ENCODE measurements at places on chromosomes 4 and X.
A peak's percentile ranks its signal among the peaks of the same experiment; 100 is the strongest.

GRCh38 chr4:62871078-62871477, 1538.2 kb downstream of the TECRL start:
- no peak for DNase-seq

DNA sequence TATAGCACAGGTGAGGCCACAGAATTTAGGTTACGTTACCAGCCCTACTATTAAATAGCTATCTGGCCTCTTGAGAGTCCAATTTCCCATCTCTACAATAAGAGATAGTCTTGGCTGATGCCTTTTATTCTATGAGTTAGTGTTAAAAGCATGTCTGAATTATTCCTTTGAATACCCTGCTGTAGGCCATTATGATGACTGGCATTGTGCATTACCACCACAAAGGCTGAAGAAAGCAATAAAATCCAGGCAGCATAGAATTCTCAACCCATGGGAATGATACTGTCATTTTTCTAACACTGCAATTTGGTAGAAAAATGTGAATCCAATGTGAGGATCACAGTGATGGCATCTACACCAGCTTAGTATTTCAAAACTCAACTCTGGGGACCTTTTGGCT, 51.4 kb downstream of the OTC start:
- DNase-seq: no peak

DNA sequence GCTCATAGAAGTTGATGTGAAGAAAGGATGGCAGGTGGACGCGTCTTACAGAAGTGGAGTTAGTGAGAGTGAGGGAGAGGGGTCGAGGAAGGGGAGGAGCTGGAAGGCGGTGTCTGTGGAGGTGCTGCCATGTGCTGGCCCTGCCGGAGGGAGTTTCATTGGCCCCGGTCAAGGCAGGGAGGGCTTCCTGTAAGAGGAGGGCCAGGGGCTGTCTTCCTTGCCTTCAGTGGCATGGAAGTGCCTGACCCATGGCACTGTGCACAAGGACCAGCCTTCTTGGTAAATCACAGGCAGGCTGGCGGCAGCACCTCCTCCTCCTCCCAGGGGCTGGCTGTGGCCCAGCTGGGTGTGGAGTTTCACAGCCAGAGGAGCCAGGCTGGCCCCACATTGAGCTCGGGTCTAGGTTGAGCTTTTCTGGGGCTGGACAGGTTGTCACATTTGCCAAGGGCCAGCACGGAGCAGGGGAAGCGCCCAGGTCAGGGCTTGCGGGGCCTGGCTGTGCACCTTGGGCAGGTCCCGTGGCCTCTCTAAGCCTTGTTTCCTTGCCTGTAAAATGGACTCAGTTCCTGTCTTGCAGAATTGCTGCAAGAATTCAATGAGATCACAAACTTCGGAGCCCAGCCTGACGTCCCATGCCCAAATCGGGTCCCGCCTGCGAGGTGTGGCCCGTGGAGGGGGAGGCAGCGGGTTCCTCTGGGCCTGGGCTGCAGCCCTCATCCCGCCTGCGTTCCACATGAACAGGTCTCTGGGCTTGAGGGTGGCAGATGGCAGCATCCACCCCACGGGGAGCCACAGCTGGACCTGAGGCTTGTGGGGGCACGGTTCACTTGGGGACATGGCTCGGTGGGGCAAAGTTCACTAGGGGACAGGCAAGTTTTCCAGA, 7.0 kb downstream of the HTRA3 start:
- DNase-seq: no peak

GRCh38 chrX:63503541-63503940, 152.4 kb upstream of the SPIN4 start:
- no peak for DNase-seq

GRCh38 chr4:30821859-30822612, 101.9 kb downstream of the PCDH7 start:
- DNase-seq: no peak

- DNase-seq: peak; percentile 25
Measured at GRCh38 chr4:24130637-24131036, 240.8 kb upstream of the PPARGC1A start.

DNA sequence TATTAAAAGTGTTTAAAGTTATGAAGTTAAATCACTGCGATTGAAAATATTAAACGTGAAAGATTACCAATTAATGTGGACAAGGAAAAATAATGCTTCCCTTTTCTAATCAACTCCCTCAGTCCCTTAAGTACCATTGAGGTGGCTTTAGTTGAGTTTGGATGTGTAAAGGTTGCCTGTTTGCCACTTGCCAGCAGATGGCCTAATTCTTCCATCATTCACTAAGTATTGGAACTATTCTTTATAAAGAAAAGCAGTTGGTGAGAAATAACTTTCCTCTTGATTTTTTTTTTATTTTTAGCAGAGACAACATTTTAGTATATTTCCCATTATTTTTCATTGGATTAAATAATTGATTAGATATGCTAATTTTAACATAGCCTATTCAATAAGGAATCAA, 295.9 kb upstream of the TACR3 start:
- DNase-seq: peak; percentile 25

GRCh38 chr4:173797296-173797695, 267.3 kb upstream of the HAND2 start:
- no peak for DNase-seq

GRCh38 chr4:152156442-152156841, 379.4 kb downstream of the FBXW7 start:
- DNase-seq: no peak

- no peak for DNase-seq
Measured at GRCh38 chr4:165461159-165461821, 82.5 kb downstream of the CPE start.

DNA sequence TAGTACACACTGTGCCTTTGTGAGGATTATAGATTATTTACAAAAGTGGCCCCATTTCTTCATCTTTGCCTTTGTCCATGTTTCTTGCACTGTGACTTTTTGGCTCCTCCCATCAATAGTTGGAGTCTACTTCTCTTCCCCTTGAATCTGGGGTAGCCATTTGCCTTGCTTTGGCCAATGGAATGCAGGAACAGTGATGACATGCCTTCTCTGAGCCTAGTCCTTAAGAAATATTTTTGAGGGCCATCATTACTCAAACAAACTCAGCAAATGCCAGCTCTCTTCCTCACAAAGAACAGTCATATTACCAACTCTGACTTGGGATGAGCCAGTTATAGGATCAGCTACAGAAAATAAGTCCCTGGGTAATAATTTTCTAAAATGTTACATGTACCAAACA, 189.6 kb downstream of the FRMPD4 start:
- no peak for DNase-seq

DNA sequence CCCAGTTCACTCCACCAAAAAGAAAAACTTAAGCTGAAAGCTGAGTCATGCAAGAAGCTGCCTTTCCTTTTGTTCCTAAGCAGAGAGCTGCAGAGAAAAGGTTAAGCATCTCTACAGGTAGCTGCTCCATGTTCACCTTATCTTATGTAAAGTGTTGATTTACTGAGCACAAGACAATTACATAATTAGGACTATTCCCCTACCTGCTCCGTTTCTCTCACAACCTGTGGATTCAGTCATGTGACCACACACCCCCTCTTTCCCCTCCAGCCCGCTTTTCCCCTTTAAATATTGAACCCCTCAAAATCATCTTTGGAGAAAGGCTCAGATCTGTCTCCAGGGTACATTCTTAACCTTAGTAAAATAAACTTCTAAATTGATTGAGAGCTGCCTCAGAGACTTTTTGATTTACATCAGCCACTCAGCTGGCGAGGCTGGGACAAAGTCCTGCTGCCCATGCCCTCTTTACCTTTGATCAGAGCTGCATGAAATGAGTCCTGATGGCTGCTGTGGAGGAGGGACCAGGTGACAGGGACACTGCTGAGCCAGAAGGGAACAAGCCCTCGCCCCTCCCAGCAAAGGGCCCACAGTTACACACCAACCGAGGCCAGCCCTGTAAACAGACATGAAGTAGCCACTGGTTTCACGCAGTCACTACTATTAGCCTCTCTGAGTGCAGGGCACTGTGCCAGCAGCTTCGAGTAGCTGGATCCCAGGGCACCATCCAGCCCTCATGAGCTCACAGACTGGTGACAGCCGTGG, 53.9 kb upstream of the C4orf50 start:
- no peak for DNase-seq

DNA sequence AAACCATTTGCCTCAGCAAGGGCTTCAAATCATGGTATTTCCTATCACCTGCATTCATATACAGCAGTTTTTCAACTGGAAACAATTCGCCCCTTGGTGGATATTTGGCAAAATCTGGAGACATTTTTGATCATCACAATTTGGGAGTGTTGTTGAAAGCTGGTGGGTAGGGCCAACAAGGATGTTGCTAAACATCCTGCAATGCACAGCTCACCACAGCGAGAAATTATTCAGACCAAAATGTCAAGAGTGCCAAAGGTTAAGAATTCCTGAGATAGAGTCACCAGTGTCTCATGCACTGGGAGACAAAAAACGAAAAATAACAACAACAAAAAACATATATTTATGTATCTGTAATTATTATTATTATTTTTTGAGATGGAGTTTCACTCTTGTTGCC, 435.2 kb upstream of the CTSO start:
- DNase-seq: no peak

GRCh38 chr4:71473541-71474240, 134.9 kb downstream of the SLC4A4 start:
- no peak for DNase-seq

DNA sequence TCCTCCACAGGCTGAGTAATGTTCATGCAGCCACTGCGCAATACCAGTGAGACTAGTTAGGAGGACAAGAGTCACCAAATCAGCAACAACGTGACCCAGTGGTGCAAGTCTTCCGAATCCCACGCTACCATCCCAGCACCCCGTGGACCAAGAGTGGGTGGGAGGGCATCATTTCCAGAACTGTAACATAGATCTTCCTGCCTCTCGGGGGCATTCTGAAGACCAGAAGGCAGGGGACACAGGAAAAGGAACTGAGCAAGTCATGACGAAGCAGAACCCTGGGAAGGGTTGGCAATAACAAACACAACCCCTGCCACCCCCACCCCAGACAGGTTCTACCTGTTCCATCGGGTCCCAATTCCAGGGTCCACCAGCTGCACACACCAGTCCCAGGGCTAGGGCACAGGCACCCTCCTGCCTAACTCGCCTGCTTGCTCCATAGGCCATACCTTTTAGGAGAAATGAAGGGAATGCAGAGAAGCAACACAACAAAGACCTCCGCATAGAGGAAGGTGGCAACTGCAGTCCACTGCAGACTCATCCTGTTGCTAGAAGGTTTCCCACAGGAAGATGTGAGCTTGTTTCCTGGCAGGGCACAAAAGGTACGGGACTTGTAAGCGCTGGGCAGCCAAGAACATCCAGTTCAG, 1.4 kb downstream of the BCAP31 start:
- DNase-seq: peak; percentile 53

DNA sequence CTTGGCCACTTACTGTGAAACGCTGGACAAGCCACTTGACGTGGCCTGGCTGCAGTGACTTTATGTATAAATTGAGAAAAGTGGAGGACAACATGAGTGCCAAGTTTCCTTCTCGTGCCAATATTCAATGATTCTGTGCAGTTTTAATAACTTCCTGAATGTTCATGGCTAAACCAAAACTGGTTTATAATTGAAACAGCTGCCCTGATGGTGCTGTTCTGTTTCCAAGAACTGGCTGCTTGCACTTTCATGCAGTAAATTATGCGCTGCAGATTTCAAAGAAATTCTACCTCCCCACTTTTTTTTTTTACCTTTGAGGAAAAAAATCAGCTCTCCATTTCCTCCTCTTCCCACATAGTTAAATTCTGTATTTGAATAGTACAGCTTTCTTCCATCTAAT, 205.2 kb upstream of the CASK start:
- DNase-seq: no peak

DNA sequence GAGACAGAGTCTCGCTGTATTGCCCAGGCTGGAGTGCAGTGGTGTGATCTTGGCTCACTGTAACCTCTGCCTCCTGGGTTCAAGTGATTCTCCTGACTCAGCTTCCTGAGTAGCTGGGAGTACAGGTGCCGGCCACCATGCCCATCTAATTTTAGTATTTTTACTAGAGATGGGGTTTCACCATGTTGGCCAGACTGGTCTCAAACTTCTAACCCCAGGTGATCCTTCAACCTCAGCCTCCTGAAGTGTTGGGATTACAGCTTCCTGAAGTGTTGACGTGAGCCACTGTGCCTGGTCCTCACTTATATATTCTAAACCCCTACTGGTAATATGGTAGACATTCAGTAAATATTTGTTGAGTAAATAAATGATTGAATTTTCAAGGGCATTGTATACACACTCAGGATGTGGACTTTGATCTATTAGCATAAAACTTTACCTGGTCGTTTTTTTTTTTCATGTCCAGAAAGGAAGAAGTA, 33.0 kb downstream of the MTHFD2L start:
- no peak for DNase-seq

DNA sequence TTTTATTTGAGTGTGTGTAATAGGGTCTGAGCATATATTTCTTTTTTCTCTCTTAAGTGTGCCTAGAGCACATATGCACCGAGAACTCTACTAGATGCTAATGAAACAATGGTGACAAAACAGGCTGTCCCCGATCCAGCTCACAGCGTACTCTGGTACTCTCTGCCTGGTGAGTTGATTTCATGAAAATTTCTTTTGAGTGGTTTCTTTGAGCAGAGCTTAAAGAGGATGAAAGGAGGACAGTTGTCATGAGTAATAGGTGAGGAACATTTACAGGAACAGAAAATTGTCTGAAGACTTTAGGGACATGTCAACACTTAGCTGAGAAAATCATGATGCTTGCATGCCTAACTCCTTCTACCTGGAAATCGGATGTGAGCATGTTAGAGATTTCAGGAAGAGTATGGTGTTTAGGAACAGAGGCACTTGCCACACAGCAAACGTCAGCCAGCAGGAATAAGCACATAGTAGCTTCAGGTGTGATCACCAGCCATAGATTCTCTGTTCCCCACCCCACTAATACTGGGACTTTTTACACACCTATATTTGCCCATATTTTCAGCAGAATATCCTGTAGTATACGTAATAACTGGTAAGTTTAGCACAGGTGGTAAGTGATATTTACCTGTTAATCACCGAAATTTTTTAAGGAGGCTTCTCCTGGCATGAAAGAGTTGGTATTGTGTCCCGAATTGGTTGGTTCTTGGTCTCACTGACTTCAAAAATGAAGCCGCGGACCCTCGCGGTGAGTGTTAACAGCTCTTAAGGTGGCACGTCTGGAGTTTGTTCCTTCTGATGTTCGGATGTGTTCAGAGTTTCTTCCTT, 111.1 kb downstream of the ZNF330 start:
- no peak for DNase-seq

DNA sequence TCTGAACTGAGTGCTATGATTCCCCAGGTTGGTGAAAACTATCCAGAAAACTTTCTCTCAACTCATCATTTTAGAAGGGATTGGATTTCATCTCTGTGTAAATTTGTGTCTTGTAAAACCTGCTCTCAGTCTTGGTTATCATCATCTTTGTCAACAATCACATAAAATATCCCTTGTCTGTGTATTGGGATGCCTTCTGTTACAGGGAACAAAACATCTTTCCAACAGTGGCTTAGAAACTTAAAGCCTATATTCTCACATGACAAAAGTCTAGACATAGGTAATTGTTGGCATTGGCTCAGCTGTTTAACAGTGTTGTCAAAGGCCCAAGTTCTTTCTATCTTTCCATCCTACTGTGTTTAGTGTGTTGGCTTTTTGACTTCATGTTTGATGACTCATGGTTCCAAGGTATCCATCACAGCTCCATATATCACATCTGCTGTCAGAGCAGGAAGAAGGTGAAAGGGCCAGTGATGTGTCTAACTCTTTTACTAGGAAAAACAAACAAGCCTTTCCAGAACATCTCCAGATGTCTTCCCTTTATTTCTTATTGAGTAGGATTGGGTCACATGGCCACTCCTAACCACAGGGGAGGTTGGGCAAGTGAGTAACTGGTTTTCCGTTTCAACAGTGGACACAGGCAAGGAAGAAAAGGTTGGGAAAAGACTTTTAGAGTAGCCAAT, 65.0 kb downstream of the PHEX start:
- no peak for DNase-seq

GRCh38 chr4:185902654-185903053, 90.7 kb upstream of the SORBS2 start:
- no peak for DNase-seq
